Cortex of kidney (tissue), 1 donor: ENCODE measurements at places on chromosomes 6 and 20.

DNA sequence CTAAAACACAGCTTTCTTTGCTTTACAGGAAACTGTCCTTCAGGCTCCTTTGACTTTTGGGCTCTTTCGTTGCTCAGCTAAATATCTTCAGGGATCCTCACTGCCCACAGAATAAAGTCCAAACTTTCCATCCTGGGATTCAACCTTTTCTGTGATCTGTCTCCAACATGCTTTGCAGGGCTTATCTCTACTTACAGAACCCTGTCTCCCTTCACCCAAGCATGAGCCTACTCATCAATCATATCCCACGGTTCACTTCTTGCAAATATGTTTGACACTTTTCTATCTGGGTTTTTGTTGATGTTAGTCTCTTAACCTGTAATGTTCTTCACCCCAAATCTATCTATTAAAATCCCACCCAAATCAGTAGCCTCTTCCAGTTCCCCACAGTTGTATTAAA lies 327.3 kb upstream of the RNF24 start:
- no peak for DNase-seq

DNA sequence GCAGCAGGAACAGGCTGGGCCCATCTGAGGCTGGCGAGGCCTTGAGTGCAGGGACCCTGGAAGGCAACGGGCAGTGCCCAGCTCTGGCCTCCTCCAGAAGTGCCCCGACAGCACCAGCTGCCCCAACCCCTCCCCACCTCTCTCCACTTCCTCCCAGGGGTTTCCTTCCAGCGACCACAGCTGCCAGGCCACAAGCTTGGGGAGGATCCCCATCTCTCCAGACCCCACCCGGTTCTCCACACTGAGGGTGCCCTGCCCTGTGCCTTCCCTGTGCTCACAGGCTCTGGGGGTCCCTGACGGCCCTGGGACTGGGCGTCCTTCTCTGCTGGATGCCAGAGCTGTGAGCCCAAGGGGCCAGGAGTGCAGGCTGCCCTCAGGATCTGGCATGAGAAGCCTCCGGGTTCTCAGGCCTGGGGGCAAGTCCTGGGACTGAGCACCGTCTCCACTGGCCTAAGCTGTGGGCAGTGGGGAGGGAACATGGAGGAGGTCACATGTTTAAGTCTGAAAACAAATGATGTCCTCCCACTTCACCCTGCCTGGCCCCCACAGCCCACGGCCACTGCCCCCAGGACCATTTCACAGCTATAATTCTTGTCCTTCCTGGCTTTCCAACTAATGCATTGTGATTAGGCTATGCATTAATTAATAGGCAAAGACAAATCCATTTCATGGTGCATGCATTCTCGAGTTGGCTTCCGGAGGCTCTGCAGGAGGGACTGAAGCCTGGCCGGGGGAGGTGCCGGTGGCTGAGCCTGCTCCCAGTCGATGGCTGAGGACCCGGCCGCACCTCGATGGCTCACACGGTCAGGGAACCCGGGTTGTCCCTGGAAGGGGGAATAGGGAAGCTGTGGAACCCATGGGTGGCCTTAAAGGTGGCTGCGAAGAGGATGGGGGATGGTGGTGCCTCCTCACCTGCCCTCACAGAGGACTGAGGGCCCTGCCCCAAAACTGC lies 24.4 kb downstream of the BHLHE23 start:
- DNase-seq = no peak

DNA sequence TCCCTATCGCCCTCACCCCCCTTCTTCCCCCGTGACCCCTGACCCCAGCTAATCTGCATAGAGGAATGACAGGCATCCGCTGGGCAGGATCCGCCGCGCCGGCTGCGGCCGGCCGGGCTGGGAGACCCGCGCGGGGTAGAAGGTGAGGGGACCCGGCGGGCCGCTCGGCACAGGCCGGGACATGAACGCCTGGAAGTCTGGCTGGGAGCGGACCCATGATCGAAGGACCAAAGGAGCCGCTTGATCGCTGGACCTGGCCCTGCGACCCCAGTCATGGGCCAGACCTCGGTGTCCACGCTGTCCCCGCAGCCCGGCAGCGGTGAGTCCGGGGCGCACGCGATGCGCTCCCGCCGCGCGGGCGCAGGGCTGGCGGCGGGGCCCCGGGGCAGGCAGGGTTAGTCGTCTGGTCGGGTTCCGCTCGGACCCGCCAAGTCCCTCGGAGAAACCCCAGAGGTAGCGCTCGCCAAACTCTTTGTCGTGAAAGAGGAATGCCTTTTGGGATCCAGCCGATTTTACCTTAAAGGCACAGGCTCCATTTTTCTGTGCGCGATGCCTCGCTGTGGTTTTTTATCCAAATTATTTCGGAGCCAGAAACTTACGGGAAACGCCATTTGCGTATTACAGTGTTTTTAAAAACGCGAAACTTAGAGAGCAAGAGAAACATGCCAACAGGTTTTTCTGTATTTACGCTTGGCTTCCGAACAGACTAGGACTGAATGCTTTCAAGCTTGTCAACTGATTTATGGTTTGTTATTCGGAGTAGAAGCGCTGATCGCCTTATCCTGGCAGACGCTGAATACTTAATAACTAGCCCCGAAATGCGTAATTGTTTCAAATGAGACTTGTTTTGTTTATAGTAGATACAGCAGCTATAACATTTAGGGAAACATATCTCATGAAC lies at the start of gene PHACTR2:
TSS of gene PHACTR2 (plus strand) at position 75 of the 901 bp plus-strand sequence. CDS start at position 274, 199 bp downstream.
- DNase-seq = peak; percentile 74

DNA sequence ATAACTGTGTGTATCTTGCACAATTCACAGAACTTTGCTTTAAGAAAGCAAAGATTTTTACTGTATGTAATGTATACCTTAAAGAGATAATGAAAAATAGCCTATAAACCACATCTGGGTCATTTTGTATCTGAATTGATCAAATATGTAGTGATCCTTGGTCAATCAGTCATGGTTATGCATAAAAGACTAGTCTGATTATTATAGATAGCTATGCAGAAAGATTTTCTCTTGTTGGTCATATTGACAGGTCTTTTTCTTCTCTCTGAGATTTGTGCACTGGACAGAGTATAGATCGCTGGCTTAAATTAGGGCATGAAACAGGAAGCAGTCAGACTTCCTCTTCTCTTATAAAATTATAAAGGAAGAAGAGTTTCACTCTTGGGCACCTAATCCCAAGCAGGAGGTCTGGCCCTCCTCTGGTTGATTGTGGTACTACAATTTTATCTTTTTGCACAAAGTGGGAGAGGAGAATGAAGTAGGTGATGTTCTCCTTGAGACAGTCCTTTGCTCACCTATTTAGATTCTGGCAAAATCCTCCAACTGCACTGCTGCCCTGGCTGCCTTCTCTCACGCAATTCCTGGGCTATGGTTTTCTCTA lies 380.9 kb upstream of the RGS17 start:
- DNase-seq = no peak

DNA sequence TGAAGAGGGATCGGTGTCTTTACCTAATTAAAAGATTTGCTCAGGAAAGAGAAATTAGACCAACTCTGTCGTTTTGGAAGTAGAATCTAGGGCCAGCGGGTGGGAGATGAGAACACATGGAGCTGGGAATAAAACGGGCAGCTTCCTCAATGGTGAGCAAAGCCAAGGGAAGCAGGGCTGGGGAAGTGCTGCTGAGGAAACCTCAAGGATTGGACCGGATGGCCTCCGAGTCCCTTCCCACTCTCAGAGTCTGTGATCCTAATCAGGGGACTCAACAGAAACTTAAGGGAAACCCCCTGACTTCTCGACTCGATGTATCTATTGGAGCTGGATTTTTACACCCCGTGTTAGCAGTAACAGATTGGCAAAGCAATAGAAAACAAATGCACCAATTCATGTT lies 10.8 kb downstream of the GCNT2 start:
- no peak for DNase-seq

DNA sequence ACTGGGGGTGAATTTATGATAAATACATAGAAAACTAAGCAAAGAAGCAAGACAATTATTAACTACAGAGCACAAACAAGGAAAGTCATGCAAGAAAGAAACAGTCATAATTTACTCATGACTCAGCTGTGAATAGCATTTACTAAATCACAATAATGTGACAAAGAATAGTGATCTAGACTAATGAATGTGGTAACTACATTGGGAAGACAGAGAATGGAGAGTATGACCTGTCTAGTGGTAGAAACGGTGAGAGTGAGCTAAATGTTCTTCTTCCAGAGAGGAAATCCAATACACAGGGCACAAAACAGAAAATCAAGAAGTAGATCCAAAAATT lies 153.5 kb upstream of the DST start:
- DNase-seq = no peak

DNA sequence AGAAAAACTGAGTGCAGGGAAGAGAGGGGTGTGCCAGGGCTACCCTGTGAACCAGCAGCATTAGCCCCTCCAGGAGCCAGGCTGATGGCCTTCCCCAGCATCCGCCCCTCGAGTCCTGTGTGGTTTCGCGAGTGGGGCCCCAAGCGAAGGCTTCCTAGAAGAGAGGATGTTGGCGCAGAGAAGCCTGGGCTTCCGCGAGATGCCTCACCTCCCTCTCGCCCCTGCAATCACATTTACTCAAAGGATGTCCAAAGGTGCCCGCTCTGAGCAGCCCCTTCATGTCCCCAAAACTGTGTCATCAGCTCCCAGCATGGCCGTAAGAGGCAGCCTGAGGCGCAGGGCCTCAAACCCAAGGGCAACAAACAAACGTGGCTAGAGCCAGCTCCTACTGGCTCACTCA lies 111.7 kb downstream of the PREX1 start:
- no peak for DNase-seq

GRCh38 chr6:53728570-53729194 lies 63.1 kb upstream of the KLHL31 start:
- DNase-seq = no peak

GRCh38 chr6:50543666-50544065 lies 169.7 kb upstream of the TFAP2D start:
- no peak for DNase-seq

- DNase-seq = no peak
Observed at GRCh38 chr20:62346398-62347150, 20.5 kb downstream of the LAMA5 start.

DNA sequence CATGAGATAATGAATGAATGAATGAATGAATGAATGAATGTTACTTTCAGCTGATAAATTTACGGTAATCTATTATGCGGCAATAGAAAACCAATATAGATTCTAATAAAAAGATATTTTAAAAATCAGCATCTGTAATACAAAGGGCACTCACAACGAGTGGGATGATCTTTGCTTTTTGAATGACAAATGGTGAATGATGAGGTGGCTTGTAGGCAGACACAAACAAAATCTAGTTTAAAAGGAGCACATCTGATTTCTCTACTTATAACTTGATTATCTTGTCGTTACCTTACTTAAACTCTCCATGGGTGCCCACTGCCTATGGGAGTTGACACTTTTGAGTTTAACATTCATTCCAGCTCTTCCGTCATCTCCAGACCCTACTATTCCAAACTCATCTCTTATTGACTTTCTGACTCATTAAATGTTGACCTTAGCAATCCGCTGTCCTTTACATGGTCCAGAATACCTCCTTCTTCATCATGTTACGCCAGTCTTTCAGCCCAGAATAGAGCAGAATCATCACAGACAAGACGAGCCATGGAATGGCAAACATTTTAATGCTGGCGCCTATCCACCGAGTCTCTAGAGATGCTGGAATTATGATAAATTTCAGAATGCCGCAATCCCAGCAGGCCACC lies 41.3 kb downstream of the NHLRC1 start:
- DNase-seq = no peak

DNA sequence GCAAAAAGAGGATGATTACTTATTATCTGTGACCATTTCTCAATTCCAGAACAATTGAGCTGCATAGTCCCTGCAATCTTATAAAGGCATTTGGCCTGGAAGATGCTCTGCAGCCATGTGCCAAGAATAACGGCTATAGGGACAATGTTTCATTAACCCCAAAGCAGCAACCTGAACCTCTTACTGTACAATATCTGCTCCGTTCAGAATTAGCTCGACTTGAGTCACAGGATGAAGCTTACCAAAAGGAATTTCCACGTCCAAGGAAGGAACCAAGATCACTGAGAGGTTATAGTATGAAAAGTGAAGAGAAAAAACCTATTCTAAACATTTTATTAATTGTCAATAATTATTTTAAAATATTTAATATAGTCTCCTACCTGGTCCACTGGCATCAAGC lies 167.3 kb upstream of the GMDS start:
- DNase-seq = no peak

GRCh38 chr20:57415771-57416170 lies 24.6 kb downstream of the RBM38 start:
- no peak for DNase-seq

DNA sequence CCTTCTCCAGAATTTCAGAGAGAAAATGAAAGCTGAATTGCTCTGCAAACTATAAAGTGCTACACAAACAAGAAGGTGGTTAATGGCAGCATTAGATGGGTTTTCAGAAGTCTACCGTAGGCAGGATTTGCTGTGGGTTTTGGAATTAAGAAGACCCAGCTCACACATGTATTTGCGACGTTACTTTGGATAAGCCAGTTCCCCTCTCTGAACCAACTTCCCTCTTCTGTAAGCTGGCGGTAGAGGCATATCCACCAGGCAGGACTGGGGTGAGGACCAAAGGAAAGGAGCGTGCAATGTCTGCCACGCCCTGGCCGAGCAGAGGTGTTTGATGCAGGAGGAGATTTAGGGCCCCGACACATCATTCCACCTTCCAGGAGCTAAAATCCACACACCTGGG lies 6.9 kb downstream of the RSPO4 start:
- DNase-seq = no peak

- DNase-seq = no peak
Observed at GRCh38 chr6:123171341-123172115, 175.5 kb downstream of the CLVS2 start.

GRCh38 chr6:151442371-151442770 lies 9.6 kb downstream of the RMND1 start:
- no peak for DNase-seq

- no peak for DNase-seq
Observed at GRCh38 chr20:47489448-47489872, 12.2 kb upstream of the NCOA3 start.

DNA sequence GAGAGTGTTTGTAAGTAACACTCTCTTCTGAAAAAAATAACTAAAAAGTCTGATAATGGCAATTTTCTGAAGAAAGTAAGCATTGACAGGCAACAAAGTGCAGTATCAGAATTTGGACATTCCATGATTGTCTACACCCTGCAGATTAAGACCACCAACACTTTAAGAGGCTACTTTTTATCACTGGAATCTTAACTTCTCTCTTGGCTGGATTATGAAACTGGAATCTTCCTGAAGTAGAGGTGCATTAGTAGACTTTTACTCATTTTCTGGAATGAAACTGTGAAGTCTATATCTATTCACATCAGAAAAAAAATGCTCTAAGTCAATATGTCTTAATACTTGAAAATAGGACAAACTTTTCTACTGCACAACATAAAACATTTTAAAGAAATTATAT lies 547.5 kb downstream of the COL12A1 start:
- DNase-seq = no peak

DNA sequence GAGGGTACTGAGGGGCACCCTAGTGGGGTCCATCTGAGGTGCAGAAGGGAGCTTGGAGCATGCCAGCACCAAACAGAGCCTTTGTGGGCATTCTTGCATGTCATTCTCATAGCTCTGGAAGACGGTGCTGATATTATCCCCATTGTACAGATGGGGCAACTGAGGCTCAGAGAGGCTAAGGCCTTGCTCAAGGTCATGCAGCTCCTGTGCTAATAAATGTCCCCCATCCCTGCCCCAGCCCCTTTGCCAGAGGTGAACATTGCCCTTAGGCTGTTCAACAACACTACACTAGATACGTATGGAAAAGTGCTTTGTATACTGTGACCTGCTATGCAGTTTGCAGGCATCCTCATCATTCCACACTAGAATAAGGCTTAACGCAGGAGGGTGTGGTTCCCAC lies 5.5 kb upstream of the EPB41L1 start:
- DNase-seq = no peak
